ENCODE measurements at places on chromosomes 5 and 9.

GRCh38 chr5:159359408-159359807 is 29.1 kb upstream of the IL12B start:
- DNase-seq = no peak

GRCh38 chr9:136675477-136676296 is 11.6 kb downstream of the AGPAT2 start:
- DNase-seq = no peak

DNA sequence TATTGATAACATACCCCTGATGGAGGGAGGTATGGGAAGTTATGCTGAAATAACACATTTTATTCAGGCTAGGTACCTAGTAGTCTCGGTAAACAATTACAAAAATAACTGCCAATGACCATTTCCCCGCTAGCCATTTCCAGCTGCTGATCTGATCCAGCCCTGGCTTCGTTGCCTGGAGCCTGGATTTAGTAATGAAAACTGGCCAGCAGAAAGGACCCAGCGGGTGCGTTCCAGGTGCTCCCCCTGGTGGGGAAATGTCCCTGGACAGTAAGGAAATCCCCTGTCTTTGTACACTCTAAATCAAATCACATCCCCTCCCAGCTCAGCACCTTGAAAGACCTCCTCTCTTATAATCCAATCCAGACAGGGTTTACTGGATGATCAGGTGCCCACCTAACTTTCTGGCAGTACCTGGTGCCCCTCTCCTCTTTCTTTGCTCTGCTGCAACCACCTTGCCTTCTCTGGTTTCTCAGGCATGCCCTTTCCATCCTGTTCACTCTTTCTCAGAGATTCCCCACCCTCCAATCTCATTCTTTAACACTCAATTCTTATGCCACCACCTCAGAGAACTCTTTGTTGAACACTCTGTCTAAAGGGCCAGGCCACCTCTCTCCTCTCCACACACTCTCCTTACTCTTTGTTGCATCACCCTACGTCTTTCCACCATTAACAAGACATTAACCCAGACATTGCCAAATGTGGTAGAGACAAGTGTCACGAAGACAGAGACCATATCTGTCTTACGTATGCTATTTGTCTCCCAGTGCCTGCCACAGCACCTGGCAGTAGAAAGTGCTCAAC is 50.1 kb upstream of the SMAD5 start:
- DNase-seq = peak; percentile 85

DNA sequence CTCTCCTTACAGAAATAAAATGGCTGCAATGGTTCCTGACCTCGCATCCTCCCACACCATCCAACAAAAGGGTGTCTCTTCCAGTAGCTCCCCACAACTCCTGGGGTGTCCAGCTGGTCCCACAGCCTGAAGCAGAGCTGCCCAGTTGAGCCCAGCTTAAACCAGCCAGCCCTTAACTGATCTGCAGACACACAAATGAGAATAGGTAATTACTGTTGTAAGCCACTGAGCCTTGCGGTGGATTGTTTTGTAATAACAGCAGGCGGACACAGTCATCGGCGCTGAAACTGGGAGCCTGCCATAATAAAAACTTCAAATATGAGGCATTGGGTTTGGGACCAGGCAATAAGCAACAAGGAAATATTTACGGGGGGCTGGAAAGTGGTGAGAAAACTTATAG is 10.4 kb upstream of the ZBTB43 start:
- DNase-seq = peak; percentile 8

Data from ureter (tissue), 1 donor.